DMS79 (cell line): ENCODE measurements at places on chromosomes 12 and 14.
A peak's percentile ranks its signal among the peaks of the same experiment; 100 is the strongest.

GRCh38 chr12:116551952-116552772 is 7.0 kb upstream of the MAP1LC3B2 start:
- DNase-seq: no peak

- DNase-seq: peak; percentile 92
These were observed 225.4 kb downstream of the BTG1 start for GRCh38 chr12:91920276-91920675.

- DNase-seq: no peak
These were observed 31.3 kb upstream of the ZFP36L1 start for GRCh38 chr14:68824207-68824516.

DNA sequence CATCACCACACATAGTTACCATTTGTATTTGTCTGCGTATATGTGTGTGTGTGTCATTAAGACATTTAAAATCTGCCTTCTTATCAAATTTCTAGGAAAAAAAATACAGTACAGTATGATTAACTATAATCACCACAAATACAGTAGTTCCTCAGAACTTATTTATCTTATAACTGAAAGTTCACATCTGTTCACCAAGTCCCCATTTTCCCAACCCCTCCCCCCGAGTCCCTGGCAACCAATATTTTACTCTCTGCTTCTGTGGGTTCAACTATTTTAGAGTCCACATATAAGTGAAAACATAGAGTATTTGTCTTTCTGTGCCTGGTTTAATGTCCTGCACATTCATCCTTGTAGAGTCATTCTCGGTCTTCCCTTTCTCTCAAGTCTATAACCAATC is 12.3 kb downstream of the CAPS2 start:
- DNase-seq: no peak

DNA sequence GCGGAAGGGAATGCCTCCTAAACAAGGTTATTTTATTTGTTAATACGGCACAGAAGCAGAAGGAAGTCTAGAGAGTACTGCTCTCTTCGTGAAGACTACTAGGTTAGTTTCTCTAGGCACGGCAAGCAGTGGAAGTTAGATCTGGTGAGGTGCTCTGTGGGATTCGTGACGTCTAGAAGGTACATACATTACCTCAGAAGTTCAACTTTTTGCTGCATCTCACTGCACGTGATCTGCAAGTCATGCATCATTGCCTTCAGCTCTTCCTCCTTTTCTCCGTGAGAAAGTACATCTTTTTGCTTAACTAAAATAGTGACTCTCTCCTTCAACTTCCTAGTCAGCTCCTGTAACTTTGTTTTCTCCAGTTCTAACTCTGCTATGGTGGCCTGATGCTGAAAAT is 74.7 kb downstream of the NIN start:
- DNase-seq: no peak

- no peak for DNase-seq
These were observed 74.3 kb downstream of the HEATR5A start for GRCh38 chr14:31346097-31346496.

- DNase-seq: no peak
These were observed 20.0 kb downstream of the CKAP4 start for GRCh38 chr12:106227641-106228319.

- DNase-seq: no peak
These were observed 21.2 kb downstream of the GOLGA3 start for GRCh38 chr12:132807295-132808092.

DNA sequence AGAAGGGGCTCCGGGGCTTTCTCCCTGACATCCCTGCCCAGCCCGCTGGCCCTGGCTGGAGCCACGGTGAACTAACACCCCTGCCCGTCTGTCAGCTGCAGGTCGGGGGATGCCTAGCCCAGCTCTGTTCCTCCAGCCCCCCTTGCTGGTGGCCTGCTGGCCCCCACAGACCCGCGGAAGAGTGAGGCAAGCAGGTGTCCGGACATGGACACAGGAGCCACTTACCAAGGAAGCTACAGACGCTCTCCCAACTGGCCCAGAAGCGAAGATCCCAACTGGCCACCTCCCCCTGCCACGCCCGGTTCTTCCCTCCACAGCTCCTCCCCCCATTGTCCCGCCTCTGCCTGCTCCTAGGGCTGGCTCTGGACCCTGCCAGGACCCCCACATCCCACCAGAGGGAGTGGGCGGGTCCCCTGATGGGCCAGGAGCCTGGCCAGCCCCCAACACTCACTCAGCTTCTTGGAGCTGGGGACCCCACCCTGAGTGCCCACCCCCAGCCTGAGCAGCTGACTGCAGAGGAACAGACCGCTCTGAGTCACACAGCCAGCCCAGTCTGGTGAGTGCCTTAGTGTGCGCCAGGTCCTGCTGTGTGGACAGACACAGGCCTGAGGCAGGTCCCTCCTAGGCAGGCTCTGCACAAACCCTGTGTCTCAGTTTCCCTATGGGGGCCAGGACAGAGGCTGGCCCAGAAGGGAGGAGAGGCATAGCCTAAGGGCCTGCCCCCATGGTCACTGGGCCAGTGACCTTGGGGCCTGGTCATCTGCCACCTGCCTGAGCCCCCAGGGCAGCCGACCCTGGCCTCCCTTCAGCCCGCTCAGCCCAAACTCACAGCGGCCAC is 7.7 kb downstream of the AHNAK2 start:
- DNase-seq: no peak

DNA sequence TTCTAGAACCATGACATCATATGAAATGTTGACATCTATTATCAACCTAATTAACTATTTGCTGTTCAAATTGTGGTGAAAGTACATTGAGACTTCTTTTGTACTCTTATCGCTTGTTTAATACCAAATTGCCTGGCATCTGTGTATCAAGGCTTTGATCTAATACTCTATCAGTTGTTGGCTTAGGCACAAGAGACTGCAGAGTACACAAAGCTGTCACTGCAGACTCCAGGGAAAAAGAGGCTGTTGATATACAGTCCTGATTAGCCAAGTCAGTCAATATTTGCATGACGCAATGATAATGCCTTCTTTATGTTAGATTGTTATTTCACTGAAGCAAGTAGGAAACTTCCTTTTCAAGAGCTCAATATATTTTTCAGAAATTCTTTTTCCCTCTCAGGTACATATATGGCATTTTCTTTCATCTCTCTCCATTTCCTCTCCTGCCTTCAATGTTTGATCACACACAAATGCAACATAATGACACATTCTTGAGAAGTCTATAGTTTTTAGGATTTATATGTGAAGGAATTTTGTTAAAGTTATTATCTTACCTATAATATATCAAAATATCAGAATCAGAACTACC is 32.3 kb upstream of the PTCSC3 start:
- peak; percentile 15 for DNase-seq

DNA sequence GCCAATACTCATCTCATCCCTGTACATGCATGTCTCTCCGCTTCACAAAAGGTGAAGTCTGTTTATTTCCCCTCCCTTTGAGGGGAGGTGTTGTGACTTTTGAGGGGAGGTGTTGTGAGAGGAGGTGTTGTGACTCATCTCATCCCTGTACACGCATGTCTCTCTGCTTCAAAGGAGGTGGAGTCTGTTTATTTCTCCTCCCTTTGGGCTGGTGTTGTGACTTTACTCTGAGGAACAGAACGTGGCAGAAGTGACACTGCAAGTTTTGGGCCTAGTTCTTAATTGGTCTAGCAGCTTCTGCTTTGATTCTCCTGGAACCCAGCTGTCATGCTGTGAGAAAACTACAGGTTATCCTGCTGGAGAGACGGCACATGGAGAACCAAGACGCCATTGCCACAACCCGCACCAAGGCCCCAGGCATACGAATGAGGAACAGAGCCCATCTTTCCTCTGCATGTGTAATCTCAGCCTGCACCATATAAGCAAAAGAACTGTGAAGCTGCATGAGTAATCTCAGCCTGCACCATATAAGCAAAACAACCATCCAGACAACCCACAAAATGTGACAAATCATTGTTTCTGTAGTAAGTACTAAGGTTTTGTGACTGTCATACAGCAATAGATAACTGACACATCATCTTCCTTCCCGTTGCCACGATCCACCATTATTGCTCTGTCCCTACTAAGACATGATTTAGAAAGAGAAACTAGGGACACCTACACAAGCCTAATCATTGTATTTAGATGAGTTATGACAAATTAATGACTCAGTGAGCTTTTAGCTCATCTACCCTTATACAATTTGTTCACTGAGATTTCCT is 30.0 kb downstream of the GALNT4 start:
- no peak for DNase-seq

GRCh38 chr12:125988545-125988944 is 923.3 kb downstream of the AACS start:
- DNase-seq: no peak

DNA sequence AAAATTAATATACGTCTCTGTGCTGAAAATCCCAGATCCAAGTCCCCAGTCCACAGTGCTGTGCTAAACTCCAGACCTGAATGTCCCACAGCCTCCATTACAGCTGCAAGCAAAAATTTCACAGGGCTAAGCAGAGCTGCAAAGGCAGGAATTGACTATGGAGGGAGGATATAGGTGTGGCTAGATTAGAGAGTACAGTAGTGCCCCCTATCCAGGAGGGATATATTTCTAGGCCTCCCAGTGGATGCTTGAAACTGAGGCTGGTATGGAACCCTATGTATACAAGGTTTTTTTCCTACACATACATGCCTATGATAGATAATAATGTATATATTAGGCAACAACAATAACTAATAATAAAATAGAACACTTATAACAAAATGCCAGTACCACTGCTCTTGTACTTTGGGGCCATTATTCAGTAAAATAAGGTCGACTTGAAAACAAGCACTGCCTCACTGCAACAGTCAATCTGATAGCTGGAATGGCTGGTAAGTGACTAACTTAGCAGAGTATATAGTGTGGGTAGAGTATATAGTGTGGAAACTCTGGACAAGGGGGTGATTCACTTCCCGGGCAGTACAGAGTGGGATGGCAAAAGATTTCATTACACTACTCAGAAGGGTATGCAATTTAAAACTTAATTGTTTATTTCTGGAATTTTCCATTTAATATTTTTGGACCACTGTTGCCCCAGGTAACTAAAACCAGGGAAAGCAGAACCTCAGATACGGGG is 82.7 kb downstream of the C14orf132 start:
- no peak for DNase-seq

- DNase-seq: no peak
These were observed 153.1 kb downstream of the ALG10B start for GRCh38 chr12:38469715-38470114.
